Stimulated activated CD8-positive, alpha-beta memory T cell treated with anti-CD3 and anti-CD28 coated beads, Interleukin-4, amount 100 ng/mL, for 1 hour (primary cell): ENCODE measurements at places on chromosomes 3 and 15.

- DNase-seq, result no peak
Observed at GRCh38 chr15:91853948-91854638, 585 bp downstream of the SLCO3A1 start.

GRCh38 chr3:126057501-126057819, 26.5 kb downstream of the SLC41A3 start:
- DNase-seq, result no peak

DNA sequence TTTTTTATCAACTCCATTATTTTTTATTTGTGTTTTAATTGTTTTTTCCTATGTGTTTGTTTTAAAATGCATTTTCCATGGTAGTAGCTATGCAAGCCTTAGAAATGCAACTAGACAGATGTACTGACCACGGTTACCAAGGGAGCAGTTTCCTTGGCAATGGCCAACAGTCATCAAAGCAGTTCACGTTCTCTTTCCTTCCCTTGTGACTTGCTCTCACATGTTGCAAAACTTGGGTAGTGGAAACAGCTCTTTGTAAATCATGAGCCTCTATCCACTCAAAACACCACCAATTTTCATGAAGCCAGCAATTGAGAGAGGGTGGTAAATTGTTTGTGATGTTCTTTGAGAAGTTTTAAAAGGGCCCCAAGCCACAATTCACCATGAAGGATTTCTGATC, 499.4 kb upstream of the MDFIC2 start:
- DNase-seq, result no peak

DNA sequence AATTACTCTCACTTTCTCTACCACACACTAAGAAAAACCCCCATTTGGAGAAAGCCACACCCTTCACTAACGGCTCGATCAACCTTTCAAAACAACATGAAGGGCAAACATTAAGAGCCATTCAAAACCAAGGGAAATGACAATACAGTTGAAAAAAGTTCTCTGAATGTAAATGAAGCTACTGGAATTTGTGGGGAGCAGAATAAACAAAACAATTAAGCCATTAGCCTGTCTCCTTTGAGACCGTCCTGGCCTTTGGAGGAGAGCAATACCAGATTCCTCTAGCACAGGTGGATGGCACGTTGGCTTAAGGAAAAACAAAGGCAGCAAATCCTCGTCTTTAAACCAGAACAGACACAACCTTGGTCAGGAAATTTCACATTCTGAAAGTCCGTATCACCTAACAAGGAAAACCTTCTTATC, 18.7 kb downstream of the MYO1E start:
- DNase-seq, result no peak

DNA sequence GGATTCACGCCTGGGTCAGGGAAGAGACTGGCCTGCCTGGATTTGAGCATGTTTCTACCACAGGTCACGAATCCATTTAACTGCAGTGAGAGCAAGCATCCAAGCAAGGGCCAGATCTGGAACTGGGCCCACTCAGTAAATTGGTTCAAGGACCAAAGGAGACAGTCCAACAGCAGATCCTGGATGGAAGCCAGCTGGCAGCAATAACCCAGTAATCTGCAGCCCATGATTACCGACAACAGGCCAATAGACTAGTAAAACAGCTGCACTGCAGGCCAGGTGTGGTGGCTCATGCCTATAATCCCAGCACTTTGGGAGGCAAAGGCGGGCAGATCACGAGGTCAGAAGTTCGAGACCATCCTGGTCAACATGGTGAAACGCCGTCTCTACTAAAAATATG, 11.8 kb downstream of the SAMD7 start:
- DNase-seq, result no peak

- DNase-seq, result no peak
Observed at GRCh38 chr3:148084931-148085330, 612.8 kb upstream of the AGTR1 start.

DNA sequence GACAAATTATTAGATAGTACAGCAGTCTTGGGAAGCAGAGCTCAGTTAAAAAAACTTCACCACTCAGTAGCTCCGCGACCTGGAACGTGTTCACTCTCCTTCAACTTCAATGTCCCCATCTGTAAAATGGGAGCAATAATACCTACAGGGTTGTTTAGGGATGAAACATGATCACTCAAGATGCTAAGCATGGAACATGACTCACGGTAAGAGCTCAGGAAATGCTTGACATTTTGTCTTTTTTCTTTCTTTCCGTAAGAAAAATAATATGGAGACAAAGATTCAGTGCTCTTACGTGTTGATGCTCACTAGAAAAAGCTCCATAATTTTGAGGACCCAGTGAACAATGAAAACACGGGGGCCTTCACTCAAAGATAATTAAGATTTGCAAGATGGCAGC, 606.7 kb upstream of the MDFIC2 start:
- DNase-seq, result no peak

DNA sequence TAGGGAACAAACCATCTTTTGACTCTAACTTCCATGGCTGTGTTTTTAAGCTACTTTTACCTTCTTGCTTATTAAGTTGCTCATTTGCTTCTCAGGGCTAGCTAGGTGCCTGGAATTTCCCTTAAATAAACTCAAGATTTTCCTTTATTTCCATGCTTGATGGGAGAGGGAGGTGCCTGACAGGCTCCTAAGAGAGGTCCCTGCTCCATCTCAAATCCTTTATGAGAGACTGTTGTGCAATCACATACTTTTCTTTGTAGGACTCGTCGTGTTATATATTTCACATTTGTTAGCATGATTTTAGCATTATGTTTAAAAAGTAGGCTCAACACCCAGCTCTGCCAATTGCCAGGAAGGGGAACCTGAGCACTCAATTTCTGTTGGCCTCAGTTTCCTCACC, 95.7 kb downstream of the SAMMSON start:
- DNase-seq, result no peak

DNA sequence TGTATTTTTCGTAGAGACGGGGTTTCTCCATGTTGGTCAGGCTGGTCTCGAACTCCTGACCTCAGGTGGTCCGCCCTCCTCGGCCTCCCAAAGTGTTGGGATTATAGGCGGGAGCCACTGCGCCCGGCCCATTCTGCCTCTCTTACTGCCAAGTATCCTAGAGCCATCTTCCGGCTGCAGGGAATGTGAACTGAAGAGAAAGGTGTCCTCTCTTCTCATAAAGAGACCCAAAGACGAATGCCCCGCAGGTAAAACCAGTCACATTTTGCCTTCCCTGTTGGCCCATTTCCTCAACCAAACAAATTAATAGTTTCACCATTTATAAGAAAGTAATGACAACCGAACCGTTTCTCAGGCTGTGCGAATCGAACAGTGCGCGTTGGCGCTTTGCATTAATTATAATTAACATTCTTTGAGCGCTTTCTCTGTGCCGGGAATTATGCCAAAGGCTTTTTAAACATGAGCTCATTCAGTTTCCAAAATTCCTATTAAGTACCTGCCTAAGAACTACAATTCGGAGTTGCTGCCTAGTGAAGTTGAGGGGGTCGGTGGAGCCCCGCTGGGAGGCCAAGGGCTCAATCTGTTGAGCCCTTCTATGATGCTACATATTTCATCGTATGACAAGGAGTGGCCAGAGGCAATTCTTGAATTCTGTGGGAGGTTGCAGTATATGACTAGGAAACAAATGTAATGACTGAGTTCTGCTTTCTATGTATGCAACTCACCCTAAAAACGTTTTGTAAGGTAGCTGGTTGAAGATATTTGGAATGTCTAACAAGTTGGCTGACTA, 819 bp upstream of the RPL24 start:
- DNase-seq, result no peak

- no peak for DNase-seq
Observed at GRCh38 chr3:59234884-59235633, 185.2 kb upstream of the CFAP20DC start.

- DNase-seq, result no peak
Observed at GRCh38 chr3:12273045-12273695, 15.7 kb upstream of the PPARG start.

DNA sequence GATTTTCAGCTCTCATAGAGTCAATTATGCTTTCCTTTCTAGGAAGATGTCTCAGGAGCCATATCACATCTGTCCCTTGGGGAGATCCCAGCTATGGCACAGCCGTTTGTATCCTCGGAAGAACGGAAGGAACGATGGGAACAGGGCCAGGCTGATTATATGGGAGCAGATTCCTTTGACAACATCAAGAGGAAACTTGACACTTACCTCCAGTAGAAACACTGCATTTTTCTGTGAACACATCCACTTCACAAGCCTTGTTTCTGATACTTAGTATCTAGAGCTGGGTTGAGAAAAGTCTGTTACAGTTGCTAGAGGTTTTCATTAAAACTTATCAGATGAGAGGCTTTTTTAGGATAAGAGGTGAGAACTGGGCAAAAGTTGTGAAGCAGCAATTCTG, 35.4 kb downstream of the GYG1 start:
- no peak for DNase-seq

- DNase-seq, result no peak
Observed at GRCh38 chr3:174016186-174016585, 618.6 kb downstream of the NLGN1 start.

- DNase-seq, result no peak
Observed at GRCh38 chr15:33963831-33964664, 4.2 kb upstream of the CHRM5 start.

DNA sequence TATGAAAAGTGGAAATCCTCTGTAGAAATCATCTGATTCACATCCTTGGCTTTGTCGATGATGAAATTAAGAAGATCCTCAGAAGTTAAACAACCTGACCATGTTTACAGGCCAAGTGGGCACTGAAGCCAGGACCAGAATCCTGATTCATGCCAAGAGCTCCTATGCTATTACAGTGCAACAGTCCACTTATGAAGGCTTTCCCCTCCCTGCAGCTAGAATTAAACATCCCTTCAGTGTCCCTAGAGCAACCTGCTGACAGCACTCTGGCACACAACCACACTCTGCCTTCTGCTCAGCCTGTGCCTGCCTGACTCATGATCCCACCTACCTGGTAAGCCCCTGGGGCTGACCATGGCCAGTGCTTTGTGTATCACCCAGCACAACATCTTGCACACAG, 33.8 kb downstream of the TXNRD3 start:
- DNase-seq, result no peak

DNA sequence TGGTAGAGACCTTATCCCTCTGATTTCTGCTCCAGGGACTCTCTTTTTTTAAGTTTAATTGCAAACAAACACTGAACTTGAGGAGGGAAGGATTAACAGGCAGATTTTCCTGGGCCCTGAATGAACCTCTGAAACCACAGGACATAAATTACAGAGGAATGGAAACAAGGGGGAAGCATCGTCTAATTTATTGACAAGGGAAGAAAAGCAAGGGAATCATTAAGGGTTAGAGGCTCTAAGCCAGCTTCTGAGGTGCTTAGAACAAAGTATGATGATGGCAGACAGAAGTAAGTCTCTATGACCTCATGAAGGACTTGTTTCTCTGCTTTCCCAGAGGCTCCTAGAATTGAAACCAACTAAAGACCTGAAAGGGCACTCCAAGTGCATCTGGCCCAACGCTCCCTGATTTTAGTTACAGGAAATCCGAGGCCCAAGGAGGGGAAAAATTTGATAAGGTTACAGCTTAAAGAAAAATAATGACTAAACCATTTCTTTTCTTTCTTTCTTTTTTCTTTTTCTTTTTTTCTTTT, 244.7 kb upstream of the NR2E3 start:
- DNase-seq, result no peak

- DNase-seq, result no peak
Observed at GRCh38 chr3:112605285-112605684, 35.7 kb downstream of the CCDC80 start.

DNA sequence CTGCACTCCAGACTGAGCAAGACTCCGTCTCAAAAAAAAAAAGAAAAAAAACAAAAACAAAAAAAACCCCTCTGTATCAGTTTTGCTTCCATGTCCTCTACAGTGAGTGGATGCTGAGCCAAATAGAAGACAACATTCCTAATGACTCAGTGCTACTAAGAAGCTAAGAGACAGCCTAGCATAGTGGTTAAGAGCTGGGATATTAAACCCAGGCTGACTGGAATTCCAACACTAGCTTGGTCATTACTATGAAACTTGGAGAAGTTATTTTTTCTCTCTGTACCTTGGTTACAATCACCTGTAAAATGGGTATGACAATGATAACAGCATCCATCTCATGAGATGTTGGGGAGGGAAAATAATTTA, 60.9 kb upstream of the PYGO1 start:
- DNase-seq, result no peak

DNA sequence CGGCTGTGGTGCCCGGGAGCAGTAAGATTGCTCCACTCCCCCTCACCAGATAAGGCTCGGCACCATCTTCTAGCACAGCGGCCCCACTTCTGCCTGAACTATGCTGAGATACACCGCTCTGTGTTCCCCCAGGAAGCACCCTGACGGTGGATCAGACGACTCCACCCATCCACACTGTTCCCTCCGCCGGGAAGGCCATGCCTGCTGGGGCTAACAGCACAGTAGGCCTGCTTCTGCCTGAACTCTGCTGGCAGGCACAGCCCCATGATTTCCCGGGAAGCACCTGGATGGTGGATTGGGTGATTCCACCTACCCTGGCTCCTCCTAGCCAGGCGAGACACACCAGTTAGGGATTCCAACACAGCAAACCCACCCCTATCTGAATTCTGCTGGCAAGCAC, 36.3 kb upstream of the PPM1L start:
- no peak for DNase-seq

- no peak for DNase-seq
Observed at GRCh38 chr3:111650378-111651275, 55.5 kb upstream of the ZBED2 start.

DNA sequence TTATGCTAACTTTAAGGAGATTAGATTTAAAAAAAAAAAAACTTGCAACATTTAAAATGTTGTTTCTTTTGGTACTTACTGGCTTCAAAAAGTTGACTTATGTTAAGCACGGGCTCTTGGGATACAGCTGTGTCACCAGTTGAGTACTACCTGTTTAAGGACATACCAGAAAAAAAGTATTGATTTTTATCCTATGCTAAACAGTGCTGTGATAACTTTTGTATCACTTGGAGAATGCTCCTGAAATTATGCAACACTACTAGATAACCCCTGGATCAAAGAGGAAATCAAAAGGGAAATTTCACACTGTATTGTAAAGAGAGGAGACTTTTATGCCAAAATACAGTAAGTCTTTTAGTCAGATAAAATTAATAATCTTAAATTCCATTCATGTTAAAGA, 77.7 kb downstream of the SLMAP start:
- DNase-seq, result no peak

GRCh38 chr3:141811348-141811747, 48.1 kb downstream of the GRK7 start:
- no peak for DNase-seq

DNA sequence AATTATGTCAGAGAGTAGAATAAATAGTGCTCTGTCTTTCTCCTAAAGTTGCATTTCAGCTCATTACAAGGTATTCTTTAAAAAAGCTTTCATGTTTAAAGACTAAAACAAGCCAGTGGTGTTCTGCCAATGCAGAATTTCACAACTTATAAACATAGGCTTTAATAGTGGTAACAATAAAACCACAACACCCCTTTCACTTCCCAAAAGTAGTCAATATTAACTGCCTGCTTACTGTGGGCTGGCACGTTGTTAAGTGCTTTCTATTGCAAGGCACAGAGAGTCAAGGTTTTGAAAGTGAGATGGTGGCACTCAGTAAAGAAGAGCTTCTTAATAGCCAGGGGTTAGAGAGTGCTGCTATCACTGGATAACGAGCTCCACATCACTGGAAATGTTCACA, 8.4 kb upstream of the RTP1 start:
- no peak for DNase-seq

- DNase-seq, result peak; percentile 5
Observed at GRCh38 chr15:72271895-72272212, 500 bp downstream of the PARP6 start.

- DNase-seq, result no peak
Observed at GRCh38 chr3:134146666-134147065, 104.0 kb downstream of the RYK start.

GRCh38 chr3:4990069-4990468, 10.8 kb downstream of the BHLHE40 start:
- DNase-seq, result no peak

GRCh38 chr3:4776399-4776979, 202.7 kb upstream of the BHLHE40 start:
- DNase-seq, result no peak
